Activated T-helper 2 cell treated with anti-CD3 and anti-CD28 coated beads, Interferon-gamma antibody, Interleukin-2, Interleukin-4, amounts not matched to agents 10 μg/mL and 5 μg/mL and 100 μg/mL, durations not matched to agents 14 hours and 24 hours and 36 hours (primary cell): ENCODE measurements at places on chromosomes 16 and 17. TPM values are rescaled to one million over a fixed set of nuclear protein-coding genes. Genes with fewer than 3 reads are reported as not detected.

Gene CASKIN1
- 0.48 and 1.0 TPM in 2 replicates for total RNA-seq

Gene PSKH1
- 15.5 and 16.5 TPM in 2 replicates for total RNA-seq

Gene TRPV3
- 0.46 and 0.92 TPM in 2 replicates for total RNA-seq

Gene NSRP1
- total RNA-seq = 27.3 and 27.4 TPM in 2 replicates

Gene SALL1
- not detected in 2 replicates for total RNA-seq

Gene CD300LD
- not detected in 2 replicates for total RNA-seq

Gene PMFBP1
- total RNA-seq = 0.18 TPM in 1 of 2 replicates, not detected in the other

Gene CD300H
- not detected in 2 replicates for total RNA-seq

Gene DNASE1
- total RNA-seq = 14.0 and 14.6 TPM in 2 replicates

Gene ZNF205
- 0.09 and 0.18 TPM in 2 replicates for total RNA-seq

Gene GPT2
- 12.9 and 13.5 TPM in 2 replicates for total RNA-seq

Gene CTRB2
- total RNA-seq = not detected in 2 replicates

Gene MAF
- 73.6 and 74.2 TPM in 2 replicates for total RNA-seq

Gene CCL16
- total RNA-seq = not detected in 2 replicates

Gene PITPNM3
- total RNA-seq = 0.52 and 1.1 TPM in 2 replicates

Gene GNG13
- total RNA-seq = not detected in 2 replicates

Gene TNFRSF13B
- total RNA-seq = 0.14 TPM in 1 of 2 replicates, not detected in the other

Gene SARM1
- 35.0 and 35.9 TPM in 2 replicates for total RNA-seq

Gene NPTX1
- total RNA-seq = 5.2 and 5.7 TPM in 2 replicates

Gene PLA2G10
- not detected in 2 replicates for total RNA-seq

Gene OSBPL7
- total RNA-seq = 19.5 and 20.7 TPM in 2 replicates

Gene OR2C1
- not detected in 2 replicates for total RNA-seq

Gene ENO3
- total RNA-seq = 45.7 and 47.9 TPM in 2 replicates

Gene AOC2
- 3.2 TPM in 2 replicates for total RNA-seq

Gene HAP1
- 0.11 and 0.23 TPM in 2 replicates for total RNA-seq

Gene ASB16
- total RNA-seq = 0.21 and 0.59 TPM in 2 replicates

Gene TPSG1
- total RNA-seq = not detected in 2 replicates

Gene ARL5C
- total RNA-seq = 0.07 TPM in 1 of 2 replicates, not detected in the other

Gene PRAC2
- not detected in 2 replicates for total RNA-seq

Gene ADAMTS18
- total RNA-seq = not detected in 2 replicates

Gene LGALS9B
- total RNA-seq = not detected in 2 replicates

Gene MMP28
- not detected in 2 replicates for total RNA-seq

Gene USP43
- 0.07 and 0.09 TPM in 2 replicates for total RNA-seq

Gene RRN3
- total RNA-seq = 37.5 and 39.1 TPM in 2 replicates

Gene PCTP
- total RNA-seq = 8.8 and 9.4 TPM in 2 replicates

Gene TMED6
- 1.8 and 1.9 TPM in 2 replicates for total RNA-seq

Gene CACNA1H
- total RNA-seq = 0.09 TPM in 2 replicates

Gene CRYM
- not detected in 2 replicates for total RNA-seq

Gene C1QTNF8
- total RNA-seq = not detected in 2 replicates
